Smooth muscle cell of the umbilical artery (primary cell): ENCODE measurements at places on chromosomes 4 and X. TPM values are rescaled to one million over a fixed set of nuclear protein-coding genes. Genes with fewer than 3 reads are reported as not detected.

The PCDH7 gene
- total RNA-seq: 36.0 and 64.1 TPM in 2 replicates

The ASMT gene
- not detected in 2 replicates for total RNA-seq

The NCAPG gene
- total RNA-seq: 2.1 and 20.7 TPM in 2 replicates

The KIT gene
- total RNA-seq: 0.69 and 1.5 TPM in 2 replicates

The CITED1 gene
- total RNA-seq: 0.23 TPM in 1 of 2 replicates, not detected in the other

The RBM46 gene
- not detected in 2 replicates for total RNA-seq

The PABPC1L2B gene
- not detected in 2 replicates for total RNA-seq

The LCORL gene
- total RNA-seq: 12.5 and 16.0 TPM in 2 replicates

The LARP1B gene
- total RNA-seq: 19.9 and 26.9 TPM in 2 replicates

The ZXDA gene
- total RNA-seq: 4.2 and 5.6 TPM in 2 replicates

The GAB3 gene
- 2.4 and 3.5 TPM in 2 replicates for total RNA-seq

The NSDHL gene
- 14.8 and 26.8 TPM in 2 replicates for total RNA-seq

The AREG gene
- total RNA-seq: 0.14 TPM in 1 of 2 replicates, not detected in the other

The CTSO gene
- total RNA-seq: 15.6 and 20.8 TPM in 2 replicates

The TLR2 gene
- total RNA-seq: 0.55 TPM in 1 of 2 replicates, not detected in the other

The IL2RG gene
- not detected in 2 replicates for total RNA-seq

The TMSB15A gene
- 2.4 and 6.9 TPM in 2 replicates for total RNA-seq

The PRDM5 gene
- 12.2 and 22.0 TPM in 2 replicates for total RNA-seq

The MTMR8 gene
- not detected in 2 replicates for total RNA-seq

The SSX1 gene
- not detected in 2 replicates for total RNA-seq

The ARHGAP10 gene
- total RNA-seq: 30.6 and 37.2 TPM in 2 replicates
